ENCODE measurements at places on chromosomes 4 and X. TPM values are rescaled to one million over a fixed set of nuclear protein-coding genes. Genes with fewer than 3 reads are reported as not detected.
A peak's percentile ranks its signal among the peaks of the same experiment; 100 is the strongest.

Gene SLC2A9
- total RNA-seq, result 4.3 TPM

Gene RPS6KA6
- 10.6 TPM for total RNA-seq

Gene NPFFR2
- not detected for total RNA-seq

DNA sequence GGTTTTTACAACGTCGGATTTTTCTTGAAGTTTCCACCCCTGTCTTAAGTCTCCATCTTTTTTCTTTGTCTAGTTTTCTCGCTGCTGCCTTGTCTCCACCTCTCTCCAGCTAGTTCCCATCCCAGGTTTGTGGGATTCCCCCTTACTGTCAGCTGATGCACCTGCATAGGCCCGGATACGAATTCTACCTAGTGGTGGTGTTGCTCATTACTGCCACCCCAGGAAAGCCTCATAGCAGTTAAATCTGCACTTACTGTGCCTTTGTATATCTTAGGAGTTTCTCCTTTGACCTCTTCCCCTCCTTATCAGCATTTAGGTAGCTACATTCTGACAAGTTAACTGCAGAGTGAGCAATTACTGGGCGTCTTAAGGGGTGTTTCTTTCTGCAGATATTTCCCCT is 1693.1 kb upstream of the TENM3 start:
- DNase-seq, result no peak

DNA sequence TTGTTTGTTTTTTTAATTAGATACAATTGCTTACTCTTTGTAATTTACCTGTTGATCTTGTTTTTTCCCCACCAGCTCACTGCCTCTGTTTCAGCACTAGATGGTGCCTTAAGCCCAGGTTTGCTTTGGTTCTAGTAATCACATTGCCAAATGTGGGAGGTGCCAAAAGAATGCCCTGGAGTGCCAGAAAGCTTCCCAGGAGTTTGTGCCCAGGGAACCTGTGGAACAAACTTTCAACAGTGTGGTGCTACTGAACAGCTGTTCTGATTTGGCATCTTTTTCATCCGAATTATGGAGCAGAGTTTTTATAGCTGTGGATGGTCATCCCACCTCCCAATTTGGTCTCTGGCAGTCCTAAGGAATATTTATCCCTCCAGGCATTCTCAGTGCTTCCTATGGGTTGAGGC is 1000.7 kb downstream of the STIM2 start:
- DNase-seq, result no peak

- no peak for DNase-seq
Observed at GRCh38 chr4:87275311-87275710, 47.4 kb downstream of the HSD17B13 start.

GRCh38 chr4:154503598-154503997 is 12.0 kb upstream of the DCHS2 start:
- DNase-seq, result no peak

GRCh38 chr4:98890702-98891455 is 38.1 kb downstream of the EIF4E start:
- no peak for DNase-seq

DNA sequence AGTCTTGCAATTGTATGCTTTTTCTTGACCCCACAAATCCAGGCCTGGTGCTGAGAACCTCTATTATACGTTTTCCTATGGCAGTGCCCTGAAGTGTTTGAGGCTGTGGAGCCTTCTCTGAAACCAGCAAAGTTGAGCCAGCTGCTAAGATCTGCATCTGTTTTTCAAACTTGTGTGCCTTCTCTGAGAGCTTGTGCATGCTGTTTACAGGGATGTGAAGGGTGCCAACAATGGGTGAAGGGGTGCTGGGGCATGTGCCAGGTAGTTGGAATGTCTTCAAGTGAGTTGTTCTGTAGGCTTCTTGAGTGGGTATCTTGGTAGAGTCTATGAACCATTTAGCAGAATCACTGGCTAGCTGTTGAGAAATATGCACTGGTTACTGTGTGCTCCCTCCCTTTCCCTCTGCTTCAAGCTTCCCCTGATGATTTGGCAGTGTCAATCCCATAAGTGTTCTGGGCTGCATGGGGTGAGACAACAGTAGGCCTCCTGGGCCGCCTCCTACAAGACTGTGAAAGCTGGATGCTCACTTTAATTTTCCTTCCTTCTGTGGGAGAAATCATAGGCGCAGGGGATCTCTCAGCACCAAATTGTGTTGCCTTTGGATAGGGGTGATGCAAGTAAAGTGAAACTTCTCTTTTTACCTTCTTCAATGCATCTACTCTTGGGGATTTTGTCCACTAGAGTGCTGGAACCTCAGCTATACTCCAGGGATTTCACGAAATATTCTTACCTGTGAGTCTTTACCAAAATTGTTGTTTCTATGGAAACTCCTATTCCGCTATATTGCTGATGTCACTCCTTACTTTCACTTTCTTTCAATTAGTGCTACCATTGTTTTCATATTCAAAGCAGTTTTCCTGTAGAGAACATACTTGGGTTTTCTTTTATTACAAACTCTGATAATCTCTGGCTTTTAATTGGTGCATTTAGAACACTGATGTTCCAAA is 30.0 kb downstream of the ITM2A start:
- DNase-seq, result no peak

GRCh38 chrX:153549231-153549630 is 31.8 kb downstream of the ATP2B3 start:
- no peak for DNase-seq

- DNase-seq, result peak; percentile 65
Observed at GRCh38 chrX:39688576-39689375, 409.0 kb downstream of the BCOR start.

- DNase-seq, result no peak
Observed at GRCh38 chrX:47749185-47749967, 87.3 kb upstream of the ZNF81 start.

- no peak for DNase-seq
Observed at GRCh38 chr4:118821590-118822293, 14.2 kb downstream of the SEC24D start.

Measured in colonic mucosa (tissue), 4 donors.